Activated CD8-positive, alpha-beta memory T cell treated with anti-CD3 and anti-CD28 coated beads, Interleukin-2, amount 10 ng/mL, durations not matched to agents 7 days and 5 days (primary cell): ENCODE measurements at places on chromosomes 1 and 21.

DNA sequence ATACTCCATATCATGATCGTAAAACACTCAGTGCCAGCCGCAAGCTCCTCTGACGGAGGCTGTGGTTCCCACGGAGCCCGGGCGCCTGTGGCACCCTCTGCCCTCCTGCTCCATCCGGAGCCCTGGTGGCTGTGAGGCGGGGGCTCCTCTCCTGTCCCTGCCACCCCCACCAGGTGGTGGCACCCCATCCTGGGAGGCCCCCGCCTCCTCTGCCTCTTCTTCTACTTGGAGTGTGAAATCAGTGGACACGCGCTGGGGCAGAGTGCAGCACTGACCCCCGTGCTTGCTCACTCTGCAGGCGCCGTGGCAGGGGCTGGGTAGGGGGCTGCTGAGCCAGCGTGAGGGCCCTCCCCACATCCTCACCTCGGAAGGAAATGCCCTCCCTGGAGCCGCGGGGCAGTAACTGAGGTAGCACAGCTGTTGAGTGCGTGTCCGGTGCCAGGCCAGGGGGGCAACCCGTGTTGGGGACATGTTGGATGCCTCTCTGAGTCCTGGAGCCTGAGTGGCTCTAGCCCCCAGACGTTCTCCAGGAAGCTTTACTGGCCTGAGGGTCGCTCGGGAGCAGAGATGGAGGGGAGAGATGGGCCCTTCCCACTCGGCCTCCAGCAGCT is 58.7 kb upstream of the ABCG1 start:
- peaks cover 25% of the 10 kb centered on the region for H3K4me1 ChIP-seq
- H3K36me3 ChIP-seq, result no peaks in the 10 kb centered on the region
- no peak overlapping the region for H3K4me3 ChIP-seq
- peaks cover 6% of the 10 kb centered on the region for H3K27me3 ChIP-seq
- DNase-seq, result no peak

DNA sequence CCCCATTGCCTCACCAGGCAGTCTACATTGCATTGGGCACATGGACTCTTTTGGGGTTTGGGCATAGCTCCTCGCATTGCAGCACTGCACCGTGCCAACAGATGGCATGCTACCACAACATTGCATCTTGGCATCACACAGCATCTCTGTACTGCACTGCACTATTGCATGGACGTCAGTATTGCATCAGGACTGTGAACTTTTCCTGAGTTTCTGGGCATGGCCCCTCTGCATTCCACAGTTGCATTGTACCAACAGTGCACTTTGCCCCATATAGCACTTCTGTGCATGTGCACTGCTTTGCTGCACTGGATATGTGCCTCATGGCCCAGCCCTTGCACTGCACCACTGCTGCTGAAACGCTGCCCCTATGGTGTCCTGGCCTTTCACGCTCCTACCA is 9.6 kb downstream of the PTPRU start:
- H3K27ac ChIP-seq, result no peak overlapping the region
- H3K36me3 ChIP-seq, result no peaks in the 10 kb centered on the region
- no peak overlapping the region for H3K4me3 ChIP-seq
- peaks cover 9% of the 10 kb centered on the region for H3K27me3 ChIP-seq
- no peaks in the 10 kb centered on the region for H3K4me1 ChIP-seq

DNA sequence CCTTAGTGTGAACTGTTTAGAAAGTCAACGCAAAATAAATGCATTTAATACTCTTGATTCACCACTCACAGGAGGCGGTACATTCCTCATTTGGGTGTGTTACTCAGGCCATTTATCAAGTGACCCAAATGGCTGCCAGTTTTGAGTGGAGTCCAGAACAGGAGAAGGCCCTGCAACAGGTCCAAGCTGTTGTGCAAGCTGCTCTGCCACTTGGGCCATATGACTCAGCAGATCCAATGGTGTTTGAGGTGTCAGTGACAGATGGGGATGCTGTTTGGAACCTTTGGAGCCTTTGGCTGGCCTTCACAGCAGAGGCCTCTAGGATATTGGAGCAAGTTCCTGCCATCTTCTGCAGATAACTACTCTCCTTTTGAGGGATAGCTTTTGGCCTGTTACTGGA is 609.2 kb downstream of the KCNT2 start:
- H3K36me3 ChIP-seq, result no peaks in the 10 kb centered on the region
- H3K4me1 ChIP-seq, result no peaks in the 10 kb centered on the region
- no peak for DNase-seq
- no peak overlapping the region for H3K4me3 ChIP-seq
- H3K27ac ChIP-seq, result no peak overlapping the region
- no peaks in the 10 kb centered on the region for H3K27me3 ChIP-seq

DNA sequence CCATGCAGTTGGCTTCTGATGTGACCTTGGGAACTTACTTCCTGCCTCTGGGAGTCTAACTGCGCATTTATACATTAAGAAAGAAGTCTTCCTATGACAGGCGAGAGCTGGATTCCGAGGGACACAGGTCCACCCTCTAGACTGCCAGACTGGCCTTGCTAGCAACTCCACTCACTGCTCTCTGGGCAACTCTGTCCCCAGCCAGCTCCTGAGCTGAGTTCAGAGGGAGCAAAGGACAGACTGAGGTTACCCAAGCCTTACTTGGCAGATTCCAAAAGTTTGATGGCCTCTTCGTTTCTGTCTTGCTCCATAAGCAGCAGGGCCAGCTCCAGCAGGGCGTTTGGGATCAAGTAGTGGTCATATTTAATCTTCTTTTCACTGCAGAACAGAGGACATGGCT is 41.8 kb downstream of the TTC39A start:
- no peak for DNase-seq
- H3K4me1 ChIP-seq, result peaks cover 24% of the 10 kb centered on the region
- H3K27ac ChIP-seq, result no peak overlapping the region
- no peak overlapping the region for H3K4me3 ChIP-seq
- H3K36me3 ChIP-seq, result peaks cover 1% of the 10 kb centered on the region

DNA sequence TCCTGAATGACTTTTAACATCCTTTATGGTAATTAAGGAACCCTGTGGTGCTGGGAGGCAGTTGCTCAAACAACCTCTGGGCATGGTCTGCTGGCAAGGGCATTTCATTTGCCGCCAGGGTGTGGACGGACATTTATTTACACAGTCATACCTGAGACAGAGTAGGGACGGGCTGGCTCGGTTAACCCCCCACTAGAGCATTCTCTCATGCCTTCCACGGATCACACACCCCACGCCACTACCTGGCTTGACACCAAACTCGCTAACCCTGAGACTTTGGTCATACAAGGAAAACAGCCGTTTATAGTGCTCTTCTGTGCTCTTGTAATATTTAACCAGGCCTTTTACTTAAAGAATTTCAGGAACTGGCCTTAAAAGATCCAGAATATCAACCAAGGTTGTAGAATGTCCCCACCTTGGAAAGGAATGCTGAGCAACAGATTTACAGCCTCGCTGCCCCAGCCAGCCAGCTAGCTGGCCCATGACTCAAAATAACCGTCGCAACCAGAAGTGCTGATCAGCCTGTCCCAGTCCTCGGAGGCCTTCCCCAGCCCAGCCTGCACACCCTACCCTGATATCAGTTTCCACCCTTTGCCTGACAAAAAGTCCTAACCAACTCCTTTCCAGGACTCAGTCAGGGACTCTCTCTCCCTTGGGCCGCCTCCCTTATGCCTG is 6.5 kb upstream of the PDXK start:
- H3K4me3 ChIP-seq, result no peak overlapping the region
- H3K36me3 ChIP-seq, result no peaks in the 10 kb centered on the region
- no peak overlapping the region for H3K27ac ChIP-seq
- peaks cover 8% of the 10 kb centered on the region for H3K4me1 ChIP-seq
- peaks cover 34% of the 10 kb centered on the region for H3K27me3 ChIP-seq

DNA sequence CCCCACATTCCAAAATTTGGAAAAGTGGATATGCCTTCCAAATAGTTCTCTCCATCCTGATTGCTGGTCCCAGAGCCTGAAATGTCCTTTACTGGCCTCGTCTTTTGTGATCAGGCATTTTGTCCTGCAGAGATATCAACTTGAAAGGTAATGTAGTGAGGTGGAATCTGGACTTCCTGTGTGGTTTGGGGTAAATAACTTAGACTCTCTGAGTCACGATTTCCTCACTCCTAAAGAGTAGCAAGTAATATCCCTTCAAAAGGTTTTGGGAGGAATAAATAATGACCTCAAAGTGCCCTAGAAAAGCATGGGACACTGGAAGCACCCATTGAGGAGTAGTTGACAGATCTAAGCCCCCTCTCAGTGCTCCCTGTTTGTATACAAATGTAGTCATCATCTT is 426.6 kb downstream of the OMA1 start:
- H3K4me1 ChIP-seq, result peaks cover 4% of the 10 kb centered on the region
- no peak for DNase-seq
- no peaks in the 10 kb centered on the region for H3K27me3 ChIP-seq
- H3K36me3 ChIP-seq, result no peaks in the 10 kb centered on the region

DNA sequence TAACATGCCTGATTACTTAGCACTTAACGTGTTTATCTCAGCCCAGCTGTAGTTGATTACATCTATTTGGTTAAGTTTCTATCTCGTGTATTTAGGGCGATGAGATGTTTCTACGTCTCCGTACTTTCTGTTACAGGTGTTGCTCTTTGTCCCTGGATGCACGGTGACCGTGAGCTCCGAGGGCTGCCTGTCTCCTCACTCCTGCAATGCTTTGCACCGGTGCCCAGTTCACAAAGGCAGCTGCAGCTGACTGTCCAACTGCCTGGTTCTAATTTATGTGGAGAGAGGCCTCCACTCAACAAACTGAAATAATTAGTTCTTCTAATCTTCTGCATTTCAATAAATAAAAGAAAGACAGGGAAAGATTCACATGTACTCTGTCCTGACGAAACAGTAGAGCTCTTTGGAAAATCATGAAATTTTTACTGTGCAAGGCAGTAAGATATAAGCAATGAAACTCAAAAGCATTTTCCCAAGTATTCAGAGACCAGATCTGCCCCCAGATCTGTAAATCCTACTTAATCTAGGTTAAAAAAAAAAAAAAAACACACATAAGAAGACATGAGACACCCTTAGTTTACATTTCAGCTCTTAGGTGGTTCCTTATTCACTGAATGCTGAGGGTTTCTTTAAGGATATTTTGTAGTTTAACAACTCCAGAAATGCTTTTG is 108.2 kb downstream of the TGFBR3 start:
- H3K4me3 ChIP-seq, result no peak overlapping the region
- DNase-seq, result no peak
- no peak overlapping the region for H3K27ac ChIP-seq

DNA sequence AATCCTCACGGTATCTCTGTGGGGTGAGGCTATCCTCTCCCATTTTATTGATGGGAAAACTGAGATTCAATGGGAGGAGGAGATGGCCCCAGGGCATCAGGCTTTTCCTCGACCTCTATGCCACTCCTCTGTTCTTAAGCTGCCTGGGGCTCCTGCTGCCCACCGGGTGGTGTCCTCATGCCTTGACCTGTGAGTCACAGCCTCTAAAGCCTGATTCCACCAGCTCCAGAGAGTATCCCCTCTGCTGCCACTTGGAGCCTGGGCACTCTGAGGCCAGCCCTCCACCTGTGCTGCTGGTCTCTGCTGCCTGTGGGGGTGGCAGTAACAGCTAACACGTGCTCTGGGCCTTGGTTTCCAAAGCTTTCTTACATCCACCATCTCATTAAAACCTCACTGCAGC is 241.2 kb downstream of the TRABD2B start:
- H3K27me3 ChIP-seq, result peaks cover 6% of the 10 kb centered on the region
- H3K27ac ChIP-seq, result no peak overlapping the region
- no peak for DNase-seq

GRCh38 chr1:221740369-221740992 is 1.4 kb downstream of the DUSP10 start:
- peaks cover 45% of the 10 kb centered on the region for H3K36me3 ChIP-seq
- H3K4me1 ChIP-seq, result peaks cover 39% of the 10 kb centered on the region
- no peaks in the 10 kb centered on the region for H3K27me3 ChIP-seq
- H3K4me3 ChIP-seq, result no peak overlapping the region
- DNase-seq, result no peak
- H3K27ac ChIP-seq, result no peak overlapping the region

DNA sequence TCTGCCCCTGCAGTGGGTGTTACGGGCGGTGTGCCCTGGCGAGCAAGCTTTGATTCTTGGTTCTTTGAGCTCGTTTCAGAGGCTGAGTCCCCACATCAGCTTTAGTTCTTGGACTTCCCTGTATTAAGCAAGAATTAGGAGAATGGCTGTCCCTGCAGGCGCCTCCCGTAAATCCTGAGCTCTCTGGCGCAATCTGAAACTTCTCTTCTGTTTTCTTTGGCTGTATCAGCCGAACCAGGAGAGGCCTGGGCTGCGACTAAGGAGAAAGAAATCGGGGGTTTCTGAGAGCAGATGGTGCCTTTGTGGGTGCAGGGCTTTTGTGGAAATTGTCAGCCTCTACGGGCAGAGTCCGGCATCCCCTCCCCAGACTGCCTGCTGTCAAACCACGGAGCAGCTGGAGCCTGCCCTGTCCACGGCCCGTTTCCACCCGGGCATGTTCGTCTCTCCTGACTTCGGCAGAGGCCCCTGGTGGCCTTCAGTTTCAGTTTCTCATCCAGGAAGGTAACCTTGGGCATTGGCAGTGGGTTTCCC is 17.9 kb downstream of the CSTB start:
- no peak overlapping the region for H3K4me3 ChIP-seq
- DNase-seq, result no peak
- H3K27me3 ChIP-seq, result no peaks in the 10 kb centered on the region
- peaks cover 9% of the 10 kb centered on the region for H3K36me3 ChIP-seq
- H3K27ac ChIP-seq, result no peak overlapping the region

DNA sequence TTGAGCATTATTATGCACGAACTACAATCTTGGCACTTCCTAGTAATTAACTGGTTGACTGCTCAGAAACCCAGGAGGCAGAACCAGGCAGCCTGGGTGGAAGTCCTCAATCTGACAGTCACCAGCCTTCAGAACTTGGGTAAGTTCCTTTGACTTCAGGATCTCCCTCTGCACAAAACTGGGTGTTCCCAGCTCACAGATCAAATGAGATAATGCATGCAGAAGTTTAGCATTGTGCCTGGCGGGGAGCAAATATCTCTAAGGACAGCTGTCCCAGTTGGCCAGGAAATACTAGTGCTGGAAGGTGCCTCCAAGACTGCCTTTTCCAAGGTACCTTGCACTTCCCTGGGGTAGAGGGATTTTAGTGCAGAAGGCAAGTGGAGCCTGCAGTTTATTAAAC is 294.8 kb downstream of the PCP4 start:
- H3K27me3 ChIP-seq, result no peaks in the 10 kb centered on the region
- no peak for DNase-seq
- H3K4me3 ChIP-seq, result no peak overlapping the region
- H3K27ac ChIP-seq, result no peak overlapping the region
- H3K36me3 ChIP-seq, result no peaks in the 10 kb centered on the region
- H3K4me1 ChIP-seq, result no peaks in the 10 kb centered on the region

DNA sequence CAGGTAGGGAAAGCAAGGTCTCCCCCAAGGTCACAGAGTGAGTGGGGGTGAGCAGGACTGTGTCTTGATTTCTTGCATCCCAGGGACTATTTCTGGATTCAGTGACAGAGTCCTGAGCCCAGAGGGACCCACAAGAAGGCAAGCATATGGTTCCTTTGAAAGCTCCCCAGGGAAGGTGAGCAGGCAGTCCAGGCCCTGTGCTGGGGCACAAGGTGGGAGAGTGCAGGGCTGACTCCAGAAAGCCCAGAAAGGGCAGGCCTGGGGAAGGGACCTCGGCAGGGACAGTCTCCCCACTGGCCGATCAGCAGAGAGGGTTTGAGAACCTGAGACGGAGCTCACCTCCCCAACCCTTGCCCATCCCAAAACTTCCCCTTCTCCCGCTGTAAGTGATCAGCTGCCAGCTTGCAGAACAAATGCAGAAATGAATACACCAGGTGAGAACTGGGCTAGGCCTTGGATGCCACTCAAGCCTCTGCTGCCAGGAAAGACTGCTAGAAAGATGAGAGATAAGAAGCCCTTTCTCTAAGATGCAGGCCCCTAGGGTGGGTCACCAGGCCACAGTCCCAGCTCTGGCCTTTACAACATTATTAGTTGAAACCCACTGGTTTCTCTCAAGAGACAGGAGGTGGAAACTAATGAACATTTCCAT is 121.0 kb downstream of the GLIS1 start:
- no peaks in the 10 kb centered on the region for H3K36me3 ChIP-seq
- H3K4me1 ChIP-seq, result no peaks in the 10 kb centered on the region
- H3K27ac ChIP-seq, result no peak overlapping the region
- H3K4me3 ChIP-seq, result no peak overlapping the region
- DNase-seq, result peak; percentile 32
